ENCODE measurements at places on chromosomes 1 and 21. TPM values are rescaled to one million over a fixed set of nuclear protein-coding genes. Genes with fewer than 3 reads are reported as not detected.

GRCh38 chr1:6275826-6276782 is 15.2 kb upstream of the GPR153 start:
- DNase-seq = no peak

DNA sequence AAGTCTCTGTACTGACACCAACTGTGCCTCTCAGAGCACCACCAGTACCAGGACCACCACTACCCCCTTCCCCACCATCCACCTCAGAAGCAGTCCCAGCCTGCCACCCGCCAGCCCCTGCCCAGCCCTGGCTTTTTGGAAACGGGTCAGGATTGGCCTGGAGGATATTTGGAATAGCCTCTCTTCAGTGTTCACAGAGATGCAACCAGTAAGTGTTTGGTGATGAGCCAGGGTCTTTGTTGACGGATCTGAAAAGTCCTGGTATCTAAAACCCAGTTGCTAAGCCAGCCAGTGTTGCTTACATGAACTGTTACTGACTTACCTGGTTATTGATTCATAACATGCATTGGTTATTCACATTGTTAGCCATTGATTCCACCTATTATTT is 1.1 kb downstream of the C1orf56 start:
- DNase-seq = no peak

GRCh38 chr1:37901191-37901892 is 42.0 kb upstream of the MTF1 start:
- no peak for DNase-seq

DNA sequence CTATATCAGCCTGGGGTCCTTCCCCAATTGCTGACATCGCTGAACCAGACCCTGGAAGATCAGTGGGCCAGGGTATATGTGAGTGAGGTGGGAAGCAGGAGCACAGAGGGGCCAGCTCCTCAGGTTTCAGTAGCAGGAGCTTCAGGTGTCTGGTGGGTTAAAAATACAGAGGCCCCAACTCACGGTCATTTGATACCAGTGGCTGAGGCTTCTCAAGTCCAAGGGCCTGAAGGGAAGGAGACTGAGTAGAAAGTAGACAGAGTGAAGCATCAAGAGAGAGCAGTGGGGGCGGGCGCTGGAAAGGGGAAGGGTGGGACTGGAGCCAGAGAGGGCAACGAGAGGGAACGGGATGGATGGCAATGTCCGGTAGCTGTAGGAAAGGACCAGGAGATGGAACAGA is 2.0 kb upstream of the CASQ1 start:
- DNase-seq = no peak

DNA sequence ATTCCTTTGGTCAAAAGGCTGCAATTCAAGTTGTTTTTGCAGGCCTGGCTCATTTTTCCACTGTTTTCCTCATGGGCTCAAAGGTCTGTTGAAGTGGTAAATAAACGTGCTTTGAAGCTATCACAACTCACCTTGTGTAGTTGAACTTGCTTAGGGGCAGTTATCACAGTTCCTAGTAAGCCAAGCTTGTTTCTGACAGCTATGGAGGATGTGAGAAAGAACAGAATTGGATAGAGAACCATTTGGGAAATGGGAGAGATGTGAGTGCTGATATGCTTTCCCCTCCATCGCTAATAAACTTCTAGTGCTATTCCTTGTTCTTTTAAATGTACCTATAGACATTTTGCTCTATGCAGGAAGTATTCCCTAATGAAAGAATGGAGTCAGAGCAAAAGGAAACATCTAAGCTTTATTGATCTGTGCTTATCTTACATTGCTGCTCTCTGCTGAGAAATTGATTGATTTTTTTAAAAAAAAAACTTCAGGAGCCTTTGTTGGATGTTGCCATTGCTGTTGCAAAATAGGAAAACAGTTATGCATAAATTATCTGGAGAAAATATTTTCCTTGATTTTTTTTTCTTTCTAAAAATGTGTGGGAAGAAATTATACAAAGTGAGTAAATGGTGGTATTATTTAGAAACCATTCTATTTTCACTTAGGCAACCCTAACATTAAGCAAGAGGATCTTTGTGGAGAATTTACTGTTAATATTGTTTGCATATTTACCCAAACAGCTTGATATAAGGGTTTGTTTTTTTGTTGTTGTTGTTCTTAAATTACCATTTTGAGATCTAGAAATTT is 118.2 kb downstream of the MAGI3 start:
- no peak for DNase-seq

GRCh38 chr1:219790834-219791615 is 137.3 kb downstream of the SLC30A10 start:
- no peak for DNase-seq

DNA sequence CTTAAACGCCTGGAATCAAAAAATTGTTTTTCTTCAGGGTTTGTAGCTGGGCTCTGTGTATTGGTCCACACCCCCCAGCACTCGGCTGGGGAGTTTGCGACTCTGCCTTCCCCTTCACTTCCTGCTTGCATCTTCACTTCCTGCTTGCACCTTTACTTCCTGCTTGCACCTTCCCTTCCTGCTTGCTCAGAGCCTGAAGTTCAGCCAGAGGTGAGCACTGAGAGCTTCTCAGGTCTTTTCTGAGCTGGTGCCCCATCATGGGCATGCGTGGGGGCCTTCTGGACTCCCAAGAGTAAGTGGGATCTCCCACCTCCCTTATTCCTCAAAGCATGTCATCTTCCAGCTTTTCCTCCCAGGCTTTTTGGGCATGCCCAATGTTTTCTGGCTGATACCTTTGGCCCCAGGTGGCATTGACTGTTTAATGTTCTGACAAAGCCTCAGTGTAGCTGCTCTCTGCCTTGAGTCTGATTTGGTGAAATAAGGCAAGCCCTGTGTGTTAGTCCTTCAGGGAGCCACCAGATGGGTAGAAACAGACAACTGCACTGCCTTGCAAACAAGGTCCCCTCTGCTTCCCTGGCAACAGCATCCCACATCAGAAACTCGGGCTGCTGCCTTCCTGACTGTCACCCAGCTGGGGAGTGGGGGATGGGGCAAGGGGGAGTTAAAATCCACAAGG is 3.5 kb downstream of the KRTAP10-2 start:
- DNase-seq = no peak

DNA sequence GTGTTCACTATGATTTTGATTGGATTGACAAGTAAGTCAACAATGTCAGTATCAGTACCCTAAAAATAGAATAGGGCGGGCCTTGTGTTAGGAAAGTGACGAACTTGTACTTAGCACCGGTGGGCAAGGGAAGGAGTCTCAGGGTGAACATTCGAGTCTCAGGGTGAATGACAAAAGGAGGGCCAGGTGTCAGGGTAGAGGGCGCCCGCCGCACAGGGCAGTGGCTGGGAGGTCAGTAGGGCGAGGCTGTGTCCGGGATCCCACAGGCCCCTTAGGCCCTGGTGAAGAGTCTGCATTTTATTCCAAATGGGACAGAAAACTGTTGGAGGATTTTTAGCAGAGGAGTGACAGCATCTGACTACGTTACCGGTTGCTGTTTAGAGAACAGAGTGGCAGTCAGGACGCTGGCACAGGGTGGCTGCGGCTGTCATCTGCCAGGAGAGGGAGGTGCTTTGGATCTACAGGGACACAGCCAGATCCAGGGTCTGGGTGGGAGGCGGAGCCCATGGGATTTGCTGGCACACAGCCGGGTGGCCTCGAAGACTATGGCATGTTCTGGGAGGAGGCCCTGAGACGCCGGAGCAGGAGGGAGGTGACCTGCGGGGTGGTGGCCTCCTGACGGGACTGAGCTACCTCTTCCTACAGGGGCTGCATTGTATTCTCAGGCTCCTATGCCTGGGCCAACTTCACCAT is 11.0 kb downstream of the AGTRAP start:
- no peak for DNase-seq

GRCh38 chr1:106956721-106957120 is 99.8 kb upstream of the PRMT6 start:
- no peak for DNase-seq

- no peak for DNase-seq
Observed at GRCh38 chr1:5835179-5835562, 157.1 kb downstream of the NPHP4 start.

GRCh38 chr1:226738995-226739695 is at the start of gene ITPKB:
Gene ITPKB (minus strand): TSS chr1:226739282. CDS start chr1:226737458, 1,824 bp downstream.
- DNase-seq = no peak

DNA sequence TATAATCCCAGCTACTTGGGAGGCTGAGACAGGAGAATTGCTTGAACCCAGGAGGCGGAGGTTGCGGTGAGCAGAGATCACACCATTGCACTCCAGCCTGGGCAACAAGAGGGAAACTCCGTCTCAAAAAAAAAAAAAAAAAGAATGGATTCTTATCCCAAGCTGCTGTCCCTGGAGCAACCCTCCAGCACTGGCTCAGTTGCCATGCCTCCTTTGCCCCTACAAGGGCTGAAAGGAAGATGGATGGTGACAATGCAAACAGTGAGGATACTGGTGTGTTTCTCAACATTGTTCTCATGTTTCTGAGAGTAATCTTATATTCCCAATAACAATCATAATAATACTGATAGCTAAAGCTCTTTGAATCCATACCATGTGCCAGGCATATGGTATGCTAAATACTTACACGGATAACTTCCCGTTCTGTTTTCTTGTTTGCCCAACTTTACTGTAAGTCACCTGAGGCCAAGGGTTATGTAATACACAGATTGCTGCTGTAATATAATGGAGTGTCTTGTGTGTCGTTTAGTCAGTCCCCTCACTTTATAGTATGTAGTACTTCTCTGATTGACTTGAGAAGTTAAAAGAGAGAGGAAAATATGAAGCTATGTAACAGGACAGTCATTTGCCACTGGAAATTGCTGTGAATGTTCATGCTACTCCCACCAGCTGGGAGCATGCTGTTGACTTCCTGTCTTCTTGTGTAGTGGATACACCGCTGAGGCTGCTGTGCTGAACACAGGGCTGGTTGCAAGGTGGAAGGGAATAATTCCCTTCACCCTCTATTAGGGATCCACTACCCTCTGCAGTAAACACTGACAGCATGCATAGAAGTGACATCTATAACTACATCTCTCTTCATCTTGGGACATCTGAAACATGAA is 153.6 kb downstream of the CNIH3 start:
- DNase-seq = no peak

- DNase-seq = no peak
Observed at GRCh38 chr1:203448521-203449061, 27.0 kb upstream of the PRELP start.

DNA sequence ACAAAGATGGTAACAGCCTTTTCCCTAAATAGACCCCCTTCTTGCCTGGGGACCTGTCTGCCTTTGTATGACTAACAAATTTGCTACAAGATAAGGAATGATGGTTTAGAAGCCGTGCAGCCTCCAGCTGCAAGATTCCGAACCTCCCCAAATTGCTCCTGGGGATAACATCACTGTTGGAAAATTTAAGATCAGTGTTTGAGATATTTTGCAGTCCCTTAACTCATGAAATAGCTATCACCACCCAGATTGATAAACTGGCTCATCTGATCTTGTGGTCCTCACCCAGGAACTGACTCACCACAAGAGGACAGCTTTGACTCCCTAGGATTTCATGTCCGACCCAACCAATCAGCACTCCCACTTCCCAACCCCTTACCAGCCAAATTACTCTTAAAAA is 254.7 kb downstream of the USH2A start:
- DNase-seq = no peak

The AGMAT gene
- not detected for total RNA-seq

The GPR25 gene
- not detected for total RNA-seq

The VHLL gene
- not detected for total RNA-seq

The ANGPTL7 gene
- total RNA-seq = 19.4 TPM

The ZBTB48 gene
- 20.7 TPM for total RNA-seq

The S100A16 gene
- 81.1 TPM for total RNA-seq

The ZNF648 gene
- not detected for total RNA-seq

The TARBP1 gene
- total RNA-seq = 13.5 TPM

The SPOCD1 gene
- 10.6 TPM for total RNA-seq
